Bronchial epithelial cell (primary cell): ENCODE measurements at places on chromosomes 7 and 10.

DNA sequence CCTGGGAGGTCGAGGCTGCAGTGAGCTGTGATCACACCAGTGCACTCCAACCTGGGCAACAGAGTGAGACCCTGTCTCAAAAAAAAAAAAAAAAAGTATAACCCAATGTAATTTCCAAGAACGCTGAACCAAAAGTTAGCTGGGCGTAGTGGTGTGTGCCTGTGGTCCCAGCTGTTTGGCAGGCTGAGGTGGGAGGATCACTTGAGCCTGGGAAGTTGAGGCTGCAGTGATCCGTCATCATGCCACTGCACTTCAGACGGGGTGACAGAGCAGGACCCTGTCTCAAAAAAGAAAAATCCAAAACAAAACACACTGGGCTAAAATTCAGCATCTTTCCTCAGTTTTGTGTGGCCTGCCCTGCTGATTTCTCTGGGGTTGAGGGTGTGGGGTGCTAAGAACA, 21.1 kb downstream of the HNRNPA2B1 start:
- DNase-seq: no peak

GRCh38 chr10:105189463-105189800, 548.3 kb downstream of the SORCS3 start:
- DNase-seq: peak; percentile 48

GRCh38 chr7:28922624-28923331, 35.4 kb downstream of the TRIL start:
- DNase-seq: peak; percentile 71

DNA sequence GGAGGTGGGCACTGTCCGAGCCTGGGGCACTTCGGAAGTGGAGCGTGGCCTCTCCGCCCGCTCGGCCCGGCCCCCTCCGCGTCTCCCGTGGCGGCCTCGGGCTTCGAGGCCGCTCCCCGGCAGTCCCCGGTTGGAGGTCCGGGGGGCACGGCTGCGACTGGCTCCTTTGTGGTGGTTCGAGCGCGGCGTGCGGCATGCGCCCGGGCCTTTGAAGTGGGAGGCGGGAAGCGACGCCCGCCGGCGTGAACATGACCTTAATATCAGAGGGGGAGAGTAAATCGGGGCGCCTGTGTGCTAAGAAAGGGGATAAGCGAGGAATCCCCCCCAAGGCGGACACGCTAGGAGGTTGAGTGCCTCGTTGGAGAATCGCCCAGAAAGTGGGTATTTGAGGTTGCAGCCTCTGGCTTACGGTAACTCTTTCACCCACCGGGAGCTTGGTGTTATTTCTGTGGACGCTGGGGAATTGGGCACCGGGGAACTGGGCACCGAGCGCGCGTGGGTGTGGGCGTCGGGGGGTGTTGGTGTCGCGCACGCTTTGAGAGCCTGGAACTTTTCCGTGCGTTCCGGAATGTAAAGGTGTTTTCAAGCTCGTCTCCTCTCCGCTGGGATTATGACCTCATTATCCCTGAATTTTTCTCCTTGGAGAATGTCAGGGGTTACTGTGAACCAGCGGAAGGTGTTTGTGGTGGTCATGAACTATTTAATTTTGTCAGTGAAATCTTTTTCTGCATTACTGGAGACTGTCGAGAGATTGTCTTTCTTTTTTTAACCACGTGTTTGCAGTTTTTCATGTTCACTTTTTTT, 660 bp downstream of the SUV39H2 start:
- DNase-seq: peak; percentile 23

DNA sequence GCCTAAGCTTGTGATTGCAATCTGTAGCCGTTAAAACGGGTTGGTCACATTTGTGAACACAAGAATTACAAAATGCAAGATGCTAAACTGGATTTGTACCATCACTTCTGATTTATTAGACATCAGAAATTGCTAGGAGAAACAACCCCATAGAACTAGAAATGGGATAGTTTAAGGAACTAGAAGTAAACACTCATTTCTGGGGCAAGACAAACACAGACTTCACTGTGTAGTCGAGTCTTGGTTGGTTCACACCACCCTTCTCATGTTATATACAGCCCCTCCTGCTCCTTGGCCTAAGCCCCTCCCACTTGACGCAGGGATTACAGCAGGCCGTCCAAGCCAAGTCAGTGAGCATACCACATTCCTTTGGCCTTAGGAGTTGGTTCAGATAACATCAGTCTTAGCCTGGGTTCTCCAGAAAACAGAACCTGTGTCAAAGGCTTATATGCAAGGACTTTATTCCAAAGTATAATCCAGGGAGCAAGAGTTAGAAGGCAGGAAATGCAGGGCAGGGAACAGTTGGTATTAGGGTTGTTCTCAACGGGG, 2.0 kb upstream of the NRAP start:
- DNase-seq: peak; percentile 76

GRCh38 chr10:133127291-133128125, 32.5 kb upstream of the KNDC1 start:
- no peak for DNase-seq

GRCh38 chr10:30495687-30496086, 61.7 kb downstream of the MAP3K8 start:
- DNase-seq: peak; percentile 25
